ENCODE measurements at places on chromosomes 1 and 21.

- DNase-seq = no peak
Measured at GRCh38 chr1:14442669-14443068, 155.8 kb upstream of the KAZN start.

- DNase-seq = no peak
Measured at GRCh38 chr1:79325705-79326104, 319.2 kb upstream of the ADGRL4 start.

GRCh38 chr1:197799271-197799670 lies 24.0 kb upstream of the DENND1B start:
- no peak for DNase-seq

GRCh38 chr1:59755069-59755685 lies 59.6 kb upstream of the HOOK1 start:
- no peak for DNase-seq

GRCh38 chr1:30545365-30545764 lies 178.0 kb downstream of the MATN1 start:
- no peak for DNase-seq

DNA sequence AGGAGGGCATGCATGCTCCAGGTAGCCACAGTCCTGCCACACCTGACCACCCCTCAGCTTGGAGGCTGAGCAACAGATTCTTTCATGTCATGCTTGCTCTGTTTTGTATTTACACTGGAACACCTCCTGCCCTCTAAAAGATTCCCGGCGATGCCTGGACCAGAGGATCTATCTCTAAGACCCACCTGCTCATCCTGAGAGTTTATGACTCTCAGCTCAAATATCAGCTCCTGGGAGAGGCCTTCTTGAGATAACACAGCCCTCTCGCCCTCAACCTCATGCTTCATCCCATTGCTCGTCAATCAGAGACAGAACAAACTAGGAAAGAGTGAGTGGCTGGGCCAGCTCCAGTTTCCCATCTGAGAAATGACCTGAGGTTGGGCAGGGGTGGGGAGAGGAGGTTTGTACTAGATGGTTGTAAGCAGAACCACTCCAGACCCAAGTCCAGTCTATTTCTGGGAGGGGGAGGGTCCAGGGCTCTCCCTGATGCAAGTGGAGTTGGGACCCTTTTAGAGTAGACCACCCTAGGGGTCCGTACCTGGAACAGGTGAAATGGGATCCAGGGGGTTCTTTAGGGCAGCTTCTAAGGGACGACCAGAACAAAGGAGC lies 524.5 kb downstream of the MATN1 start:
- DNase-seq = peak; percentile 42

DNA sequence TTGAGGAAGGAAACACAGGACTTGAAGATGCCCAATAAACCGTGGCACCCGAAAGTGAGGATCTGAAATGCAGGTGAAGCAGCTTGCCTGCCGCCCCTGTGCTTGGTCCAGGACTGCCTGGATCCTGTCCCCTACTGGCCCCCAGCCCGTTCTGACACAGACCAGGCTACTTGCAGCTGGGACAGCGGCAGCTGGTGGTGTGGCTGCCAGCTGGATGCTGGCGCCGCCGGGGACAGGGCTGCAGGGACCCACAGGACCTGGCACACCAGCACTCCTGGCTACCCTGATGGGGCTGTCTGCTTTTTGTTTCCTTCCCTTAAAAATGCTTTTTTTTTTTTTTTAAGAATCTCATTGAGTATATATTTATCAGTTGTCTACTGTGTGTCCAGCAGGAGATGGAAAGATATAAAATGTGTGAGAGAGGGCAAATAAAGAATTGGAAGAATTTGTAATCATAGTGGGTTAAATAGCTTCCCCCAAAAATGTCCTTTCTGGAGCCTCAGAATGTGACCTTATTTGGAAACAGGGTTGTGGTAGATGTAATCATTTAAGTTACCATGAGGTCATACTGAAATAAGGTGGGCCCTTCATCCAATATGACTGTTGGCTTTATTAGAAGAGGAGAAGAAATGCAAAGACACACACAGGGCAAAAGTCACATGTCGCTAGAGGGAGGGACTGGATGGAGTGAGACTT lies 165.6 kb downstream of the DSCAM start:
- DNase-seq = no peak

DNA sequence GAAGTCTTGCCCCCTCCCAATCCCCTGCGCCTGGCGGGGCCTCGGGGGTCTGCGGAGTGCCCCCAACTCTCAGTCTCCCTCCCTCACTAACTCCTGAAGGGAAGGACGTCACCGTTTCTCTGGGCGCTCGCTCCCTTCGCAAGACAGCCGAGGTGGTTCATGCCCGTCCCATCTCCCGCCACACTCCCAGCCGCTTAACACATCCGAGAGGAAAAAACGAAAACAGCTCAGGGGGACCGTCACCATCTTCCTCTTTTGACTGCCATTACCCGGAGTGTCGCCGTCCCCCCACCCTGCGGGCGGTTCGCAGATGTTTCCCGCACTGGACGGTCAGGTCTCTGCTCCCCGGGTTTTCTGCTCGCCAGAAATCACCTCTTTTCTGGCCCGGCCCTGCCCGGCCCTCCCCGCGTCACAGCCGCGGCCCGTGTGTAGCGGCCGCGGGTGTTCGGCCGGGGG lies 532 bp downstream of the ERO1B start:
- DNase-seq = peak; percentile 74

- no peak for DNase-seq
Measured at GRCh38 chr1:55352080-55352810, 137.1 kb upstream of the USP24 start.

GRCh38 chr1:83023212-83023611 lies 975.7 kb downstream of the TTLL7 start:
- no peak for DNase-seq

DNA sequence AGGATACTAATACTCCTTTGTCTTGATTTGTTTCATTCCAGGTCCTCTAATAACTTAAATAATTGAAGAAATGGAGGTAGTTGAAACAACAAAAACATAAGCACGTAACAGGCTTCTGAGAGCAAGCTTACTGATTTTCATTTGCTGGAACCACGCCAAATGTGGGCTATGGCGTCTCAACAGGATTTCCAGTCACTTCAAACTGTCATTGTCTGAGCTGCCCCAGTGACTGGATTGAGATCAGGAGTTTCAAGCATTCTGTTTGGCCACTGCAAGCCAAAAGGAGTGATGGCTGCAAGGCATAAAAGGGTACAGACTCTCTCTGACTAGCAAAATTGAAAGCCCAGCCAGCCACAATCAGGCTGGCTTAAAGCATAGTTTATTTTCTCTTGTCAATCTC lies 289.9 kb downstream of the DPYD start:
- no peak for DNase-seq

GRCh38 chr1:2952992-2953391 lies 68.3 kb upstream of the ACTRT2 start:
- no peak for DNase-seq

DNA sequence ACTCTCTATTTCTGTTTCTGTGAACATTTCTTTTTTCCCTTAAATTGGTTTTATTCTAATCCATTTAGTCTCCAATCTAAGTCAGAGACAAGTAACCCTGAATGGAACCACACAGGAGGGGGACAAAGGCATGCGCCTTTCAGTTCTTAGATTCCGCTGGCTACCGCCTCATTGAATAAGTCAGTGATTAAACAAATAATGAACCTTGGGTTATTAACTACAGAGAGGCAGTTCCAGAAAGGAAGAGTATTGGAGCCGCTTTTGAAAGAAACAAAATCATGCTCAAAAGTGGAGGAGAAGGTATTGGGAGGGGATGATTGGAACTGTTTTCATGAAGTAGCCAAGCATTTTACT lies 459.8 kb upstream of the DAB1 start:
- DNase-seq = no peak

GRCh38 chr1:85681087-85681486 lies 27.1 kb downstream of the ZNHIT6 start:
- DNase-seq = no peak

DNA sequence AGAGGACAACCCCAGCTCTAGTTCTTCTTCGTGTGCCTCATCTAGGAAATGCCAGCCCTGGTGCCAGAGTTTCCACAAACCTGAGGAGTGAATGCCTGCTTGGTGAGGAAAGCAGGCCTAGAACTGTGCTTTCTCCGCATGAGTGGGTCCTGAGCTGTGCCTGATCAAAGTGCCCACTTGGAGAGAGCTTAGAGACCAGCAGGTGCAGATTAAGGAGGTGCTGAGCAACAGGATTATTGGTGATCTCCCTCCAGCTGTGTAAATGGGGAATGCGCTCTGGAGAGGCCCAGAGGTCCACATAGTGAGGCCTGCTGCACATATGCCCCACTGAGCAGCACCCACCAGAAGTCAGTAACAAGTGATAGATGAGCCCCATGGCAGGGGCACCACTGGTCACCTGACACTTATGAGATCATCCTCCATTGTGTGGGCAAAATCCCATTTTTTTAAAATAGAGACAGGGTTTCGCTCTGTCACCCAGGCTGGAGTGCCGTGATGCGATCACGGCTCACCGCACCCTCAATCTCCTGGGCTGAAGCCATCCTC lies 127.2 kb upstream of the ZC3H12A start:
- no peak for DNase-seq
